ENCODE measurements at places on chromosomes 12 and 14. TPM values are rescaled to one million over a fixed set of nuclear protein-coding genes. Genes with fewer than 3 reads are reported as not detected.

ZBTB25 gene
- 2.6 TPM for total RNA-seq

TMEM132C gene
- not detected for total RNA-seq

TEAD4 gene
- 19.2 TPM for total RNA-seq

TBX3 gene
- total RNA-seq: 0.99 TPM

DLK1 gene
- not detected for total RNA-seq

ITFG2 gene
- 7.6 TPM for total RNA-seq

KRT6A gene
- total RNA-seq: not detected

FBXL14 gene
- total RNA-seq: 10.2 TPM

MFAP5 gene
- not detected for total RNA-seq

ABHD12B gene
- not detected for total RNA-seq

GRCh38 chr12:27606986-27607385 is 83.0 kb downstream of the PPFIBP1 start:
- DNase-seq: no peak

DNA sequence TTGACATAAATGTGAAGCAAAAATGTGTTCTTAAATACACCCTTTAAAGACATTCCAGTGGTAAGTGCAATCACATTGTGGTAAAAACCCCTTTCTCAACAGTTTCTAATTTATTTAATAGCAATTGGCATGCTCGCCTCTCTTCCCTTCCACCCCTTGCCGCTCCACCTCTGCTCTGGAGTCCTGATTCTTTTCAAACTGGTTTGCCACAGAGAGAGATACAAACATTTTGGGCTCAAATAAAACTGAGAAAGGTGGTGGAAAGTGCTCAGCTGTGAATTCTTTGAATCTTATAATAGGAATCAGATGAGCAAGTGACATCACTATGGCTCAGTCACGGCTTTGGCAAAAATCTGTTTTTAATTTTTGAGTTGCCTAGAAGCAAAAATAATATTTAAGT is 993.9 kb downstream of the GALC start:
- no peak for DNase-seq

- no peak for DNase-seq
These were observed 199.3 kb upstream of the SLC16A7 start for GRCh38 chr12:59396519-59396918.

- peak; percentile 70 for DNase-seq
These were observed 26.6 kb upstream of the KLRB1 start for GRCh38 chr12:9634177-9634803.

DNA sequence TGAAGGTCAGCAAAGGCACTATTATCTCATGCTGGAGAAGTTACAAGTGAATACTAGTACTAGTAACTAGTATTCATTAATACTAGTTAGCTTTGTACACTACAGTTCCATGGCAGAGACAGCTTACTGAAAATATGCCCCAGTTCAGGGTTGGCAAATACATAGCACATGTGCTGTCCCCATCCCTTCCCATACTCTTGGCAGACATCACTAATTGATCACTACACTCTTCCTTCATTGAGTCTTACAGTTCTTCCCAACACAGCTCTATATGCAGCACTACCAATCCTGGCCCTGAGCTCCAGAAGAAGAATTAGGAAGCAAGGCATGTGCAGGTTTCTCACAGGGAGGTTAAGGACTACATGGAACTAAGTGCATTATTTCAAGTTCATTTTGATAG is 168.3 kb upstream of the EEA1 start:
- no peak for DNase-seq

DNA sequence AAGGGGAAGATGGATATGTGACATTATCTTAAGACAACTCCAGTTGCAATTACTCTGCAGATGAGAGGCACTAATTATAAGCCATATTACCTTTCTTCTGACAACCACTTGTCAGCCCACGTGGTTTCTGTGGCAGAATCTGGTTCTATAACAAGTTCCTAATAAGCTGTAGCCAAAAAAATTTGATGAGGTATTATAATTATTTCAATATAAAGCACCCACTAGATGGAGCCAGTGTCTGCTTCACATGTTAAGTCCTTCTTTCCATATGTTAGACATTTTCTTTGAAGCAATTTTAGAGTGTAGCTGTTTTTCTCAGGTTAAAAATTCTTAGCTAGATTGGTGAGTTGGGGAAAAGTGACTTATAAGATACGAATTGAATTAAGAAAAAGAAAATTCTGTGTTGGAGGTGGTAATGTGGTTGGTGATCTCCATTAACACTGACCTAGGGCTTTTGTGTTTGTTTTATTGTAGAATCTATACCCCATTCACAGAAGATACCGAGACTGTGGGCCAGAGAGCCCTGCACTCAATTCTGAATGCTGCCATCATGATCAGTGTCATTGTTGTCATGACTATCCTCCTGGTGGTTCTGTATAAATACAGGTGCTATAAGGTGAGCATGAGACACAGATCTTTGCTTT is 36.9 kb downstream of the PSEN1 start:
- DNase-seq: peak; percentile 83

DNA sequence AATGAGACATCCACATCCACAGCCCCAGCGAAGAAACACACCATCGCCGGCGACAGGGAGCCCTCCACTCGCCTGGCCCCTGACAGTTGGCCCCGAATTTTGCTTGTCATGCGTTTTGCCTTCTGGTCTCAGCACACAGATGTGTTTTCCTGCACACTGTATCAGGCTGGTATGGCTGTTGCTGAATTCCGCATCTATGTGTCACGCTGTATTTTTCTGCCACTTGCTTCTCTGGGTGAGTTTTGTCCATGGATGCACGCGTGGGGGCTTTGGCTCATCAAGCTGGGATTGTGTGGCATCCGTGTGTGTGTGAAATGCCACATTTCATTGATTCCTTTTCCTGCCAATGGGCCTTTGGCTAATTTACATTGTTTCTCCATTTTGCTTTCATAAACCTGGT is 26.5 kb downstream of the ARL6IP4 start:
- DNase-seq: no peak

GRCh38 chr12:98819071-98819470 is 174.0 kb downstream of the APAF1 start:
- no peak for DNase-seq

- no peak for DNase-seq
These were observed 74.9 kb upstream of the ATP2B1 start for GRCh38 chr12:89783359-89784060.

DNA sequence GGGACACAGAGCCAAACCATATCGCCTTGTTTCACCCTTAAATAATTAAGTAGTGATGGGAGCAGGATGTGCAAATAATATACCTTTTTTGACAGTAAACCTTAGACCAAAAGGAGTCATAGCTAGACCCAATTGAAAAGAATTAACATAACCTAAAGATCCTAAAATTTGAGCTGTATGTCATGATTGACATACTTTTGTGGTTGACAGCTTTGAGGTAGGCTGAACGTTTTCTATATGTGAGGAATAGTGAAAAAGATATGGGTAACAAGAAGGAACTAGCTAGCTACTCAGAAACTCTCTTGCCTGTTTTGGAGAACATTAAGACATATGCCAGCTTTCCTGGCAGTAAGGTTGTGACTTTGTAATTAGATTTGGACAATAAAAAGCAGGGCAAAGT is 320.6 kb downstream of the KCNC2 start:
- DNase-seq: no peak

DNA sequence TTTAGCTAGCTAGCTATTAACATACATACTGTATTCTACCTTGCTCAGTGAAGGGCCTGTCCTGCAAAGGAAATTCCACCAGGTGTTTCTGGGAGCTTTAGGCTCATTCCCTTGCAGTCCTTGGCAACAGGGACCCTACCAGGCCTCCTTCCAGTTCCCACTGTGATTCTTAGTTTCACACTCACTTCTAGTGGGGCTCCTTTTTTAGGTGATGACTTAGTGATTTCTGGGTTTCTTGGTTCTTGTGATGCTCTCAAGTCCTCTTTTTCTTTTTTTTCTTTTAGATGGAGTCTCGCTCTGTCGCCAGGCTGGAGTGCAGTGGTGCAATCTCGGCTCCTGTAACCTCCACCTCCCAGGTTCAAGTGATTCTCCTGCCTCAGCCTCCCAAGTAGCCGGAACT is 10.4 kb upstream of the STRN3 start:
- DNase-seq: no peak

DNA sequence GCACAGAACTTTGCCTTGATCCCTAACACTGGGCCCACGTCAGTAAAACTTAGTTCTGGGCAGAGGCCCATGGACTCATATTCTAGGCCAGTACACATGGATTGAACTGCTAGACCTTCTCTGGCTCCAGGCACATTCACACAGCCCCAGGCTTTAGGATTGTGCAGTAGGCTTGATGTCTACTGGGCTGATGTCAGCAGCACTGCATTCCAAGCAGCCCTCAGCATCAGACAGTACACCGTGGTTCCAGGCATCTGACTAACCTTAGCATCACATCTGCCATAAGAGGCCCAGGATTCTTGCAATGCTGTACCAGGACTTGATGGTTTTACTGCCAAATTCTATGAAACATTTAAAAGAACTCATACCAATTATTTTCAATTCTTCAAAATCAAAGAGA is 301.9 kb downstream of the CCER1 start:
- DNase-seq: no peak

DNA sequence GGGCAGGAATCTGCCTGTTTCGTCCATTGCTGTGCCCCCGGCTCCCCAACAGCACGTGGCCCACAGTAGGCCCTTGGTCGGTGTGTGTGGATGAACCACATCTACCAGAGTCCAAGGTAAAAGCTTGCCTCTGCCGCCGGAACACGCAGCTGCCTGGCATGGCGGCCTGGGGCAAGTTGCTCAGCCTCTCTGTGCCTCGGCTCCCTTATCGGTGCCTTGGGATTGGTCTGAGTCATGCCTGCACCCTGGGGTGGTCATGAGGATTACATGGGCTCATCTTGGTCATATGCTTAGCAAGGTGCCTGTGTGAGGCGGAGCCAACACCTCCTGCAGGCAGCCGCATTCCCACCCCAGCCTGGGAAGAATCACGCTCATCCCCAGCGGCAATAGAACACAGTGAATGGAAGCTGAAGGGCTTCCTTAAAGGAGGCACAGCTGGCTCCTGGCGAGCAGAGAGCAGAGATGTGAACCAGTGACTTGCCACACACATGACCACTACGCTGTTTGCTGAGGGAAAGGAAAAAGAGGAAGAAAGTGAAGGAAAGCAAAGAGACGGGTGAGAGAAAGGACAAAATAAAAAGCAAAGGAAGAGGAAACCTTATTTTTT is 5.5 kb upstream of the SCARB1 start:
- DNase-seq: no peak

DNA sequence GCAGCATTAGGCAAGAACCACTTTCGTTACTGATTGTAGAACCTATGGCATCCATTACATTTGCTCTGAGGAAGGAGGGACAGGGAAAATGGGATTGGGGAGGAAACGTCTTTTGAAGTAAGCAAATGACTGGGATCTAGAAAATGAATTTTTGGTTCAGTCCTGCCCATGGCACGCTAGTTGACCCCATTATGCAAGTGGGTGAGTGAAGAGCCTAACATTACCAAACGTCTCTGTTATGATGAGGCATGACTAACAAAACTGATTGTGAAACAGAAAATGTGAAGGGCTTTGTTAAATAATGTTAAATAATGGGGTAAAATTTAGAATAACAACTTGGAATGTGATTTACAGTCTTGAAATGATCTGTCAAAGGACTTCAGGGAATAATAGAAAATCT is 38.9 kb downstream of the CPSF2 start:
- peak; percentile 29 for DNase-seq

GRCh38 chr12:94841177-94841576 is 162.3 kb downstream of the NDUFA12 start:
- DNase-seq: no peak

- no peak for DNase-seq
These were observed 371.2 kb upstream of the LRFN5 start for GRCh38 chr14:41235466-41235865.

DNA sequence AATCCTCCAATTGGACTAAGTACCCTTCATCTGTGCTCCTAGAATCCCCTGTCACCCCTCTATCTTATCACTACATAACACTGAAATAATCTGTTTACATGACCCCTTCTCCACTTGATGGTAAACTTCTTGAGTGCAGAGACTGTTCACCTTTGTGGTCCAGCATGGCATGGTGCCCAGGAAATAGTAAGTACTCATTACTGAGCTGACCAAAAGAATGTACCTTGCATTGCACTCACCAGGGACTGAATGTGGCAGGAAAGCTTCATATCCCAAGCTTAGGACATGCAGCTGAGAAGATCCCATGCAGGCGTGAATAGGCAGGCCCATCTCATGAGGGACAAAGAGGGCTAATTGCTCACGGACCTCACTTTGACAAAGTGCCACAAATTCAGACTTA is 1.4 kb upstream of the GARIN2 start:
- DNase-seq: no peak

DNA sequence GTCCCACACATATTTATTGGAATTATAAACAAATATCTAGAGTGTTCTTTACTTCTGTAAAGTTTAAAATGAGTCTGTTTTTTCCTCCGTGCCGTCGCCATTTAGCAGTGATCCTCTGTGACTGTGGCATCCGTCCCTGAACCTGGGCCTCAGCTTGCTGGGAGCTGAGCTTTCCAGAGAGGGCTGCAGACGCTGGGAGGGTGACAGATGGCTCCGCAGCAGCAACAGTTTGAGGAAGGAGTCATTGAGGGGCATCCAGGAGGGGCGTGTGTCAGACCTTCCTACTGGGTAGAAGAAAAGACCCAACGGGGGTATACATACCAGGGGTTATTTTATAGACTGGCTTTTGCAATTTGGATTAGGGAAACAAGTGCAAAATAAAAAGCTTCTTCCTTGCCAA is 47.9 kb downstream of the NEUROD4 start:
- no peak for DNase-seq

GRCh38 chr12:28027947-28028724 is 55.6 kb upstream of the PTHLH start:
- no peak for DNase-seq

- no peak for DNase-seq
These were observed 180.1 kb downstream of the C12orf50 start for GRCh38 chr12:87849074-87849473.

- no peak for DNase-seq
These were observed 2.6 kb downstream of the SERPINA3 start for GRCh38 chr14:94614802-94615201.

GRCh38 chr12:66170606-66171005 is 810 bp upstream of the TMBIM4 start:
- DNase-seq: no peak

- no peak for DNase-seq
These were observed at the start of gene LUM for GRCh38 chr12:91111366-91112325. Gene LUM, minus strand, starts transcription at chr12:91111494. Its CDS starts 2,515 bp downstream, at chr12:91108979.

GRCh38 chr12:11460343-11461023 is 65.1 kb upstream of the PRB2 start:
- no peak for DNase-seq

DNA sequence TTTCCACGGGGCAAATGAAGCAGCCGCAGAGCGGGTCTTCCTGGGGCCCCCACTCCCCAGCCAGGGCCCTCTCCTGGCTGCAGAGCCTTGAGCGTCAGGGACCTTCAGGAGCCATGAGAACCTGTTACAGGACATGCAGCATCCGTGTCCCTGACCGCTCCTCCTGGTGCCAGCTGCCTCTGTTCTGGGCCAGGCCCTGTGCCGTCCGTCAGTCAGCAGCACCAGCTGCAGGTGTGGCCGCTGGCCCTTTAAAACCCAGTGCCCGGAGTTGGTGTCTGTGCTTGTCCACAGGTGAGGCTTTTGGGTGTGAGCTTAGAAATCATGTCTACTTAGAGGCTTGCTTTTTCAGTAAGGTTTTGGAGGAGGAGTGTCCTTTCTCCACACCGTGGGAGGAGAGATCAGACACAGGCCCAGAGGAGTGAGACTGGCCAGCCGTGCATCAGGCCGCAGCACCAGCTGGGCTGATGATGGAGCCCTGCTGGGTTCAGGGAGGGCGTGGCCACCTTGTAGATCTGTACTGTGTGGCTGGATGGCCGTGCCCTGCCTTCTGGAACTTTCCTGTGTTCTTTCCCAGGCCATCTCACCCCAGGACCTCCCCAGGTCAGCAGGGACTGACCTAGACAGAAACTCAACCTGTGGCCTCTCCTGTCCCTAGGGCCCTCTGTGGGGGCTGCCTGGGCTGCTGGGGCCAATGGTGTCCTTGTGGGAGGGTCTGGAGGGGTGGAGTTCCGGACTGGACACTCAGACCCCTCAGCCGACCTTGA is 27.1 kb downstream of the AACS start:
- no peak for DNase-seq

Measured in lung microvascular endothelial cell (primary cell).